ENCODE measurements at places on chromosomes 12 and 14.

GRCh38 chr12:99709116-99709515, 61.6 kb downstream of the GARIN6 start:
- no peak for DNase-seq

DNA sequence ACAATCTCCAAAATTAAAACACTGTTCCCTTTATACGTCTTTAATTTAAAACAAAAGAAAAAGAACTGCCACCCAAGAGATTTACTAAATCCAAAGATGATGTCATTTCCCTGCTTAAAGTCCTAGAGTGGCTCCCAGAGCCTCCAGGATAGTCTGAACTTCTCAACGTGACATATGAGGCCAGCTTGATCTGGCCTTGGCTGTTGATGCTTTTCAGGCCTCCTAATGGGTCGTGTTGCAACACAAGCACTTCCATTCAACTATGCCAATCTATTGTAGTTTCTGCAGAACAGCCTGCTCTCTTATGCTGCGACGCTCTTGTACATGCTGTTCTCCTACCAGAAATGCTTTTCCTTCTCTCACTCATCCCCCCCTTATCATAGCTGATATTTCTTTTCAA, 35.7 kb downstream of the LGR5 start:
- no peak for DNase-seq

DNA sequence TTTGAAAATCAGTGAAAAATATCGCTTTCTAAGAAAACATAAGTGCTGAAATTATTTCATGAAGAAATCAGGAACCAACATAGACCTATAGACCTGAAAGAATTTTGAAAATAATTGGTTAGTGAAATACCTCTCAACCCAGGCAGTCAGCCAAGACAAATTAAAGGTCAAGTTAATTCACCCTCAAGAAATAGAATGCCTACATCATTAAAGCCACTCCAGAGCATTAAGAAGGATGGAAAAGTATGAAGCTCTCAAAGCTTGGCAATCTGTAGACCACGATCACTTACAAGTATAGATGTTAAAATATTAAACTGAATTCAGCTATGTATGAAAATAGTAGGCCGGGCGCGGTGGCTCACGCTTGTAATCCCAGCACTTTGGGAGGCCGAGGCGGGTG, 48.3 kb downstream of the SFSWAP start:
- no peak for DNase-seq

GRCh38 chr12:54561164-54561563, 11.8 kb downstream of the PDE1B start:
- DNase-seq, result no peak

Data from epithelial cell of prostate (primary cell).